ENCODE measurements at places on chromosomes 1 and 21. TPM values are rescaled to one million over a fixed set of nuclear protein-coding genes. Genes with fewer than 3 reads are reported as not detected.

- H3K27me3 ChIP-seq = no peaks in the 10 kb centered on the region
- H3K4me3 ChIP-seq = peak overlapping the region; percentile 73
- peak overlapping the region; percentile 98 for H3K27ac ChIP-seq
- peaks cover 78% of the 10 kb centered on the region for H3K4me1 ChIP-seq
Measured at GRCh38 chr1:44810101-44810761, 1.9 kb downstream of the BTBD19 start.

DNA sequence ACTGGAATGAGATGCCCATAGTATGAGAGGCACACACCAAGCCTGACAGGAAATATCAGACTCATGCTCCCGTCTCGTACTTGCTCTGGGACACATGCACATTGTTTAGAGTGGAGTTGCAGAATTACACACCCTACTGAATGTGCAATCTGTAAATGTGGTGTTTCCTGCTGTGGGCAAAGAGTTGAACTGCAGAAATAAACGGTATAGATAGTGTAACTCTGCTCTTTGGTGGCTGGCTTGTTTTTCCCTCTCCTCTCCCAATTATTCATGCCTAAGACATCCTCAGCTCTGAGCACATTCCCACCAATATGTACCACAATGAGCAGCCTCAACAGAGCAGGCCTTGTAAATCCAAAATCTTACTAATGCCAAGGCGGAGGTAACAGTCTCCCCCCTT is 90.1 kb upstream of the DIRAS3 start:
- DNase-seq = no peak
- no peak overlapping the region for H3K27ac ChIP-seq
- H3K27me3 ChIP-seq = no peaks in the 10 kb centered on the region
- H3K4me1 ChIP-seq = no peaks in the 10 kb centered on the region
- no peak overlapping the region for H3K4me3 ChIP-seq

- no peak overlapping the region for H3K4me3 ChIP-seq
- no peaks in the 10 kb centered on the region for H3K4me1 ChIP-seq
- no peaks in the 10 kb centered on the region for H3K36me3 ChIP-seq
- no peak overlapping the region for H3K27ac ChIP-seq
Measured at GRCh38 chr1:53642607-53643006, 96.4 kb downstream of the GLIS1 start.

DNA sequence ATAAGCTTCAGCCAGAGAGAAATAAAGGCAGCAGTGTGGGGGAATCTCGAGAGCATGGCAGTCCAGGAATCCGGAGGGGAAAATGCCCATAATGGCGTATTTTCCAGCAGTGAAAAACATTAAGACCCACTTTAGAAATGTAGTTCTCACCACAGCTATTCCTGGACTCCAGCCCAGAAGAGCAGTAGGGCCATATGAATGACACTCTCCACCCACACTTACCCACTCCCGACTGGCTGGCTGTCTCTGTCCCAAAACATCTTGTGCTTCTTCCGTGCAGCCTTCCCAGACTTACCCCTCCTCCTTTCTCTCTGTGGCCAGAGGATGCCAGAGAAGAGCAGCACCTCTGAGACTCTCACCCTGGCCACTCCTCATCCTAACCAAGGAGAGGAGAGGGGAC is 56.4 kb downstream of the TRABD2B start:
- peaks cover 6% of the 10 kb centered on the region for H3K27me3 ChIP-seq
- H3K4me1 ChIP-seq = no peaks in the 10 kb centered on the region

- no peaks in the 10 kb centered on the region for H3K36me3 ChIP-seq
- H3K4me3 ChIP-seq = no peak overlapping the region
- peaks cover 20% of the 10 kb centered on the region for H3K4me1 ChIP-seq
Measured at GRCh38 chr1:25723250-25723880, 76.6 kb upstream of the SELENON start.

- peaks cover 22% of the 10 kb centered on the region for H3K4me1 ChIP-seq
- no peak overlapping the region for H3K4me3 ChIP-seq
- H3K27ac ChIP-seq = peak overlapping the region; percentile 80
- no peak for DNase-seq
- no peaks in the 10 kb centered on the region for H3K27me3 ChIP-seq
- H3K36me3 ChIP-seq = peaks cover 79% of the 10 kb centered on the region
Measured at GRCh38 chr1:26772687-26773086, 15.1 kb upstream of the PIGV start.

DNA sequence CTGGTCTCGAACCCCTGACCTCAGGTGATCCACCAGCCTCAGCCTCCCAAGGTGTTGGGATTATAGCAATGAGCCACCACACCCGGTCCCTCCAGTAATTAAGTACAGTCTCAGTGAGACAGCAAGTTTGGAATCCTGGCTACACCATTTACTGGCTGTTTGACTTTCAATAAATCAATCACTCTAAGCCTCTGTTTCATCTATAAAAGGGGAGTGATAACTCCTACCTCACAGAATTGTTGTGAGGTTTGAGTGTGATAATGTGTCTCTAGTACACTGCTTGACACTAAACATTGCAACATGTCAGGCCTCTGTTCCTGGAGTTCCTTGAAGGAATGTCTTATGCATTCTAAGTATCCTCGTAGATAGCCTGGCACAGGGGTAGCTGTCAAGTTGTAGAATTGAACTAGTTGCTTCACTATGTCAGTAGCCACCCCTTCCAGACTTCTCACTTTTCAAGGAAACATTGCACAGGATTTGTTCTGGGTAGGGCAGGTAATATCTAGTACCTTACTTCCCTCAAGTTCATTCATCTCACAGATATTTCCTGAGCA is 12.4 kb downstream of the ENTREP3 start:
- H3K36me3 ChIP-seq = peaks cover 7% of the 10 kb centered on the region
- peaks cover 2% of the 10 kb centered on the region for H3K27me3 ChIP-seq
- H3K4me3 ChIP-seq = peak overlapping the region; percentile 76
- H3K4me1 ChIP-seq = peaks cover 45% of the 10 kb centered on the region
- H3K27ac ChIP-seq = peak overlapping the region; percentile 85

DNA sequence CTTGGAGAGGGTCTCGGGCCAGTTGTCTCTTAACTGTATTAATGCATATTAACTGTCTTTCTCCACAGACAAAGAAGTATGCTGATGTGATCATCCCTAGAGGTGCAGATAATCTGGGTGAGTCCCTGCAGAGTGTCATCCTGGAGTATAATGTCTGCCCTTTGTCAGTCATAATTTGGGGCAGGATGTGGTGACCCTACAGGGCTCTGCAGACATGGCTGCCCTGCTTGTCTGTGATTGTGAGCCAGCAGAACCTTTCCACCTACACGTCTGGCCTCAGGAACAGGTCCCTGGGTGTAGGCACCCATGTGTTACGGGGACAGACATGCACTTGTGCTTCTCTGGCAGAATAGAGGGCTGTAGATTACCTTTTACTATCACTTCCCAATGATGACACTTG is 78.4 kb downstream of the UCK2 start:
- H3K27ac ChIP-seq = no peak overlapping the region
- H3K27me3 ChIP-seq = no peaks in the 10 kb centered on the region
- H3K4me1 ChIP-seq = no peaks in the 10 kb centered on the region

- H3K27ac ChIP-seq = peak overlapping the region; percentile 55
- no peak overlapping the region for H3K4me3 ChIP-seq
- peaks cover 39% of the 10 kb centered on the region for H3K4me1 ChIP-seq
- H3K36me3 ChIP-seq = peaks cover 9% of the 10 kb centered on the region
- H3K27me3 ChIP-seq = no peaks in the 10 kb centered on the region
Measured at GRCh38 chr1:25804244-25804963, 4.4 kb downstream of the SELENON start.

GRCh38 chr1:164605254-164606091 is 46.5 kb downstream of the PBX1 start:
- no peak for DNase-seq
- H3K4me1 ChIP-seq = no peaks in the 10 kb centered on the region
- no peak overlapping the region for H3K27ac ChIP-seq
- no peak overlapping the region for H3K4me3 ChIP-seq
- H3K27me3 ChIP-seq = no peaks in the 10 kb centered on the region

GRCh38 chr1:152906023-152906565 is 2.3 kb upstream of the IVL start:
- no peak overlapping the region for H3K4me3 ChIP-seq
- H3K27me3 ChIP-seq = peaks cover 39% of the 10 kb centered on the region
- no peak for DNase-seq
- no peak overlapping the region for H3K27ac ChIP-seq
- peaks cover 6% of the 10 kb centered on the region for H3K4me1 ChIP-seq

GRCh38 chr1:219000631-219001030 is 173.0 kb upstream of the LYPLAL1 start:
- H3K36me3 ChIP-seq = no peaks in the 10 kb centered on the region
- no peaks in the 10 kb centered on the region for H3K27me3 ChIP-seq
- DNase-seq = no peak
- no peaks in the 10 kb centered on the region for H3K4me1 ChIP-seq

DNA sequence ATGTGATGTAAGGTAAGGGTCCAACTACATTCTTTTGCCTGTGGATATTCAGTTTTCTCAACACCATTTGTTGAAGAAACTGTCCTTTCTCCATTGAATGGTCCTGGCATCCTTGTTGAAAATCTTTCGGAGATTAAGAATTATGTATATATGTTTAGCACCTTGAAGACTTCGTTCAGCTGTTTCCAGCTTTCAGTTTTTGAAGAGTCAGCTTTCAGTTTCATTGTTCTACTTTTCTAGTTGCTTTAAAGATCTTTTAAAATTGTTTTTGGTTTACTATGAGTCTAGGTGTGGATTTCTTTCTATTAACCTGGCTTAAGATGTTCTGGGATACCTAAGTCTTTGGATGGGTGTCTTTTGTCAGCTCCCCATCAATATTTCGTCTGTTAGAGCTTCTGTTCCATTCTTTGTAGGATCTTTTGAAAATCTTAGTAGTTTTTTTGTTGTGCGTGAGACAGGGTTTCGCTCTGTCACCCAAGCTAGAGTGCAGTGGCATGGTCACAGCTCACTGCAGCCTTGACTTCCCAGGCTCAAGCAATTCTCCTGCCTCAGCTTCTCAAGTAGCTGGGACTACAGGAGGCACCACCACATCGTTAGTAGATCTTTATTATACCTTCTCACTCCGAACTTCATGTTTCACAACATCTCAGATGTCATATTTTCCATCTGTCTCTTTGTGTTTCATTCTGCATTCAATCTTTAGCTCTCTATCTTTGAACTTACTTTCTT is 353.5 kb upstream of the B3GALT2 start:
- no peaks in the 10 kb centered on the region for H3K36me3 ChIP-seq
- H3K4me3 ChIP-seq = peak overlapping the region; percentile 77

- H3K4me1 ChIP-seq = peaks cover 27% of the 10 kb centered on the region
- no peak for DNase-seq
- peaks cover 2% of the 10 kb centered on the region for H3K36me3 ChIP-seq
- no peak overlapping the region for H3K4me3 ChIP-seq
- peaks cover 73% of the 10 kb centered on the region for H3K27me3 ChIP-seq
Measured at GRCh38 chr21:41763996-41764395, 2.9 kb downstream of the RIPK4 start.

GRCh38 chr1:192580351-192580962 is 4.9 kb downstream of the RGS1 start:
- peak overlapping the region; percentile 24 for H3K4me3 ChIP-seq
- no peak for DNase-seq
- peaks cover 34% of the 10 kb centered on the region for H3K36me3 ChIP-seq
- peak overlapping the region; percentile 26 for H3K27ac ChIP-seq
- H3K27me3 ChIP-seq = no peaks in the 10 kb centered on the region

GRCh38 chr1:230073371-230074035 is 6.5 kb downstream of the GALNT2 start:
- H3K27ac ChIP-seq = no peak overlapping the region
- no peak overlapping the region for H3K4me3 ChIP-seq
- H3K27me3 ChIP-seq = no peaks in the 10 kb centered on the region
- peaks cover 66% of the 10 kb centered on the region for H3K4me1 ChIP-seq

- no peak overlapping the region for H3K4me3 ChIP-seq
- DNase-seq = no peak
- H3K27me3 ChIP-seq = peaks cover 2% of the 10 kb centered on the region
- no peak overlapping the region for H3K27ac ChIP-seq
Measured at GRCh38 chr1:175353066-175353465, 160.5 kb upstream of the KIAA0040 start.

DNA sequence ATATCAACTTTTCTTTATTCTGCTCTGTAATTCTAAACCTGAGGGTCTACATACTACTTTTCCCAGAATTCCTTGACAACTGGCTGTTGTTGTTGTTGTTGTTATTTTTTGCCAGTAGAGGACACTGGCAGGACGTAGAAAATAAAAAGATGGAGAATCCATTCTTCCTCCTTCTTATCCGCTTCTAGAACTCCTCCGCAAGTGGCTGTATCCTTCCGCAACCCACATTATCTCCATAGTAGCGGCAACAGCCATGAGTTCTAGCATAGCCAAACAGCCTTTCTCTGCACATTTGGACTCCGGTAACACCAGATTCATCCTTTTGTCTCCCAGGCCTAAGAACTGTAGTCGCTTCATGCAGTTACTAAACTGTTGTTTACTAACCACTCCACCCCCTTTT is 91.1 kb upstream of the CACHD1 start:
- no peak overlapping the region for H3K27ac ChIP-seq
- H3K4me3 ChIP-seq = no peak overlapping the region
- DNase-seq = no peak
- peaks cover 2% of the 10 kb centered on the region for H3K27me3 ChIP-seq
- no peaks in the 10 kb centered on the region for H3K36me3 ChIP-seq

DNA sequence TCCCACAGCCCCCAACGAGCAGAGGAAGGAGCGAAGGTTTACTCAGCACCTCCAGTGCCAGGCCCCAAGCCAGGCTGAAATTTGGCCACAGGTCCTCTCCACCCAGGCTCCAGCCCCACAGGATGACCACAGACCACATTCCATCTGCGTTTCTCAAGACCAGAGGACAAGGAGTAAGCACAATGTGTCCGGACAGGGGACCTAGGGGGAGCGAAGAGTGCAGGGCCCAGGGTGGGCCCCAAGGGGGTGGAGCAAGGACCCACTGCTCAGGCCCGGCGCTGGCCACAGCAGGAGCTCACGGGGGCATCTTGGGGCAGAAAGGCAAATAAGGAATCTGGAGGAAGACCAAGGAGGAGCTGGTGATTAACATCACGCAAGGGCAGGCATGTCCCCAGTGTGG is 100.5 kb downstream of the NPHP4 start:
- H3K27me3 ChIP-seq = no peaks in the 10 kb centered on the region
- H3K4me1 ChIP-seq = no peaks in the 10 kb centered on the region
- H3K36me3 ChIP-seq = peaks cover 13% of the 10 kb centered on the region
- H3K27ac ChIP-seq = no peak overlapping the region

Gene OR2W3
- total RNA-seq = not detected

Gene LRRN2
- not detected for total RNA-seq

Gene ATP6V1G3
- not detected for total RNA-seq

Gene ORC1
- 42.5 TPM for total RNA-seq

Gene CD1D
- total RNA-seq = not detected

Gene ADAM30
- not detected for total RNA-seq

Gene ACBD6
- total RNA-seq = 40.8 TPM

Gene PLCH2
- 8.9 TPM for total RNA-seq

Gene RYR2
- 0.02 TPM for total RNA-seq

Gene THEMIS2
- 29.3 TPM for total RNA-seq

Gene AXDND1
- 0.51 TPM for total RNA-seq

Gene ITPKB
- total RNA-seq = 38.5 TPM

Gene MCOLN2
- 42.1 TPM for total RNA-seq
